ENCODE measurements at places on chromosomes 11 and 22.

DNA sequence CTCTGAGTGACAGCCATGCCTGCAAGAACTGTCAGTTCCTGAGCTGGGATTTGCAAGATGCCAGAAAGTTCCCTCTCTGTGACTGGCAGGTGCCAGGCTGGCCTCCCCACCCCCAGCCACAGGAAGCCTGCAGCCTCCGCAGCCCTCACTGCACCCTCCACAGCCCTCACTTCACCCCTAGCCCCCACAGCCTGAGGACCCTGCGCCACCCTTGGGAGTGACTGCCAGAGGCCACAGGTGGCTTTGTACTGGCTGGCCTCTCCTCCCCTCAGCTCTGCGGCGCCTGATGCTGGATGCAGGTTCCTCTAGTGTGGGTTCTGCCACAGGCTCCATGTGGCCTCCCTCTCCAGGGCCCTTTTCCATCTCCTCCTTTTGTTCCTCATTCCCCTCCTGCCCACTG, 28.7 kb downstream of the MPPED1 start:
- no peak for DNase-seq

- no peak for DNase-seq
These were observed 94.7 kb downstream of the MPPED1 start for GRCh38 chr22:43506487-43506886.

- DNase-seq = no peak
These were observed 22.2 kb upstream of the FGF19 start for GRCh38 chr11:69726019-69726418.

GRCh38 chr11:73172992-73173656, 31.0 kb upstream of the FCHSD2 start:
- DNase-seq = no peak

- DNase-seq = peak; percentile 75
These were observed 4.5 kb upstream of the TIMP3 start for GRCh38 chr22:32796865-32797573.

DNA sequence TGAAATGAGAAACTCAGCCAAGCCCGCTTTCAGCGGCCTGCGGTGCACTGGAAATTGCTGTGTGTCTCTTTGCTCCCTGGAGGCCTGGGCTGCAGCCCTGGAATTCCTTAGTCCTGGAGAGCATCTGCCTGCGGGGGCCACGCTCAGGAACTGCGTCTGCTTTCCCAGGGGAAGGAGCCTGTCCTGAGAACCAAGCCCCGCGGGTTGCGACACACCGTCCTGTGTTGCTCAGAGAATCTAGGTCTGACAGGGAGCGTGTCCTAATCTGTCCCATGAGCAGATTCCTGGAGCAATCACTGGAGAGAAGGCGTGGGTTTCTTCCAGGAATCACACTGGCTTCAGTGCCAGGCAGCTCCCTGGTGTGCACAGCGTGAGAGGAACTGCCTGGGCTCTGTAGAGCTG, 708.1 kb downstream of the BRD1 start:
- DNase-seq = no peak

DNA sequence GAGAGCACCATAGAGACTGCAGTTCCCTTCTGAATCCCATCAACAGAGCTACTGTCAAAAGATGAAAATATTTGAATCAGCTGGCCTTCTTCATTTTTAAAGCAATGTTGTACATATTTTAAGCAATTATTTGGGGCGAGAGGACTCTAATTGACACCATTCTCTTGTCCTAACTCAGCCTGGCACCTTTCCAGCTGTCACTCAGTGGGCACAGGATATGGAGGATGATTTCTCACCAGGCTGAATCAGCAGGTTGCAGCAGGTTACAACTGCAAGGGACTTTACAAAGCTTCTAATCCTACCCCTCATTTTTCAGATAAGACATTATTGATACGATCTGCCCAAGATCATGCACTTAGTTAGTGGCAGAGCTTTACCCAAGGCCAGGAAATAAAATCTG, 11.9 kb upstream of the WT1 start:
- no peak for DNase-seq
